ENCODE measurements at places on chromosomes 16 and 17.
A peak's percentile ranks its signal among the peaks of the same experiment; 100 is the strongest.

DNA sequence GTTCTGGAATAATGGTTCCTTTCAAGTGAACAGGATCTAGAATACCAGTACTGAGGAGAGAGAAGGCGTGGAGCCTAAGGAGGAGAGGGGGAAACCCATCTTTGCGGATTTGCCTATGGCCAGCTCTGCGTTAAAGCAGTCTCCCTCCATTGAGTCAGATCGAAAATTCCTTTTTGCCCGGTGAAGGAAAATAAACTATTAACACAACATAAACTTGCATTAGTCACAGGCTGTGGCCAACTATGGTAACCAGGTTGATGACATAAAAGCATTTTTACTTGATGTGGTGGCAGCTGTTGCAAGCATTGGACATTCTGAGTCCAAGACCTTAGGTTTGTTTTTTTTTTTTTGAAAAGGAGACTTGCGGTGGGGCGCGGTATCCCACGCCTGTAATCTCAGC lies 8.9 kb downstream of the LDAF1 start:
- no peak for DNase-seq

GRCh38 chr16:83138976-83139690 lies 512.4 kb downstream of the CDH13 start:
- no peak for DNase-seq

- no peak for DNase-seq
Measured at GRCh38 chr17:80339118-80339517, 75.8 kb upstream of the ENDOV start.

GRCh38 chr16:9527976-9528375 lies 436.5 kb downstream of the HAPSTR1 start:
- no peak for DNase-seq

- DNase-seq = no peak
Measured at GRCh38 chr17:64133546-64134215, 3.7 kb upstream of the ERN1 start.

DNA sequence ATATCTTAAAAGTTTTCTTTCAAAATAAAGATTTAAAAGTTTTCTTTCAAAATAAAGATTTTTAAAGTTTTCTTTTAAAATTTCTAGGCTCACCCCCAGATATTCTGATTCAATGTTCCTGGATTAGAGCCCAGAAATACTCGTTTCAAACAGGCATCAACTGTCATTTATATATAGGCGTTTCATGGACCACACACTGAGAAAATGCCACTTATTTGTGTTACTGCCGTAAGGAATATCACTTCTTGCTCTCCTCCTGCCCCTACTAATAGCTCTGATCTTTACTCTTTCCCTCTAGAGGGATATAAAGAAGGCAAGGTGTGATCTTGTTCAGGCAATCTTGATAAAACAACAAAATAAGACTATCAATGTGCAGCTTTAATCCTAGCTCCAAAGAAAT lies 1324.1 kb downstream of the CDH8 start:
- DNase-seq = no peak

DNA sequence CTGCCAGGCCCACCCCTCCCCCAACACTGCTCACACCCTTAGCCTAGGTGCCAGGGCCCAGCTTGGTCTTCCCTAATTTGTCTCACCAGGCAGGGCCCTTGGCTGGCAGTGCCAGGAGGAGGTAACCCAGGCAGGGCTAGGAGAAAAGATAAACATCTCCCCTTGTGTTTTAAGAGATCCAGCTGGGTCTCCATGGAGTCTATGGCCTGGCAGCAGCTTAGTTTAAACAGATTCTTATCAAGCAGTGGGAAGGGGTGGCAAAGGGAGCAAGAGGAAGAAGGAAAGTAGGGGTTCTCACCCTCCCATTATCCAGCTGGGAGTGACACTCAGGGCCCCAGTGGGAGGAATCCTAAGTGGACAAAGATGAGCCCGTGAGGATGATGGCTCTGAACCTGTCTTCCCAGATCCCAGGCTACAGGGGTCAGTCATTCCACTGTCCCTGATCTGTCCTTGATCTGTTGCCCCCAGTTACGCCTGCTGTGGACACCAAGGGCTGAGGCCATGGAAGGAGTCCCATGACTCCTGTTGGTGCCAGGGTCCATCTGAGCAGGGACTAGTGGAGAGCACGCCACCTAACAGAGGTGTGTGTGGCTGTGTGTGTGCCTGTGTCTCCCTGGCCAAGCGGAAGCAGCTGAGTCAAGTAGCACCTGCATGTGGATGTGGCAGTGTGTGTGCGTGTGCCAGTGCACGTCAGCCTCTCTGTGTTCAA lies 47.4 kb upstream of the MEIOC start:
- DNase-seq = no peak

DNA sequence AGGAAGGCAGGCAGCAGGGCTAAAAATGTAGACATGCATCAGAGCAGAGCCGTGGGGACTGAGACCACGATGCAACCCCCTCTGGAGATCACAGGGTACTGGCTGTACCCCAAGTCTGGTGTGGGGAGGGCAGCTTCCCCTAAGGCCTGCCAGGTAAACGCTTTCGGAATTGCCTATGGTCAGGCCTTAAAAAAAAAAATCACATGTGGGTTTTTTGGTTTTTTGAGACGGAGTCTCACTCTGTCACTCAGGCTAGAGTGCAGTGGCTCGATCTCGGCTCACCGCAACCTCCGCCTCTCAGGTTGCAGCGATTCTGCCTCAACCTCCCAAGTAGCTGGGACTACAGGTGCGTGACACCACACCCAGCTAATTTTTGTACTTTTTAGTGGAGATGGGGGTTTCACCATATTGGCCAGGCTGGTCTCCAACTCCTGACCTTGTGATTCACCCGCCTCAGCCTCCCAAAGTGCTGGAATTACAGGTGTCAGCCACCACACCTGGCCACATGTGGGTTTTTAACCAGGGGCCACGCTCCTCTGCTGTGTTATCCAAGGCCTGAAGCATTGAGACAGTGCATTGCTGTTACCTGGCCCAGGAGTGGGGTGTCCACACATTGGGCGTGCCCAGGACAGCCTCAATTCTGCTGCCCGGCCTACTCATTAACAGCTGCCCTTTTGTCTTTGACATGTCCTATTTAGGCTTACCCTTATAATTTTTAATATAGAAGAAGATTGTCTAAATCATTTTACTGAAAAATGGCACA lies 50.4 kb downstream of the LITAF start:
- DNase-seq = no peak

GRCh38 chr16:8931859-8932258 lies 31.8 kb downstream of the USP7 start:
- DNase-seq = peak; percentile 41

- DNase-seq = no peak
Measured at GRCh38 chr17:15270628-15271381, 5.7 kb upstream of the PMP22 start.

DNA sequence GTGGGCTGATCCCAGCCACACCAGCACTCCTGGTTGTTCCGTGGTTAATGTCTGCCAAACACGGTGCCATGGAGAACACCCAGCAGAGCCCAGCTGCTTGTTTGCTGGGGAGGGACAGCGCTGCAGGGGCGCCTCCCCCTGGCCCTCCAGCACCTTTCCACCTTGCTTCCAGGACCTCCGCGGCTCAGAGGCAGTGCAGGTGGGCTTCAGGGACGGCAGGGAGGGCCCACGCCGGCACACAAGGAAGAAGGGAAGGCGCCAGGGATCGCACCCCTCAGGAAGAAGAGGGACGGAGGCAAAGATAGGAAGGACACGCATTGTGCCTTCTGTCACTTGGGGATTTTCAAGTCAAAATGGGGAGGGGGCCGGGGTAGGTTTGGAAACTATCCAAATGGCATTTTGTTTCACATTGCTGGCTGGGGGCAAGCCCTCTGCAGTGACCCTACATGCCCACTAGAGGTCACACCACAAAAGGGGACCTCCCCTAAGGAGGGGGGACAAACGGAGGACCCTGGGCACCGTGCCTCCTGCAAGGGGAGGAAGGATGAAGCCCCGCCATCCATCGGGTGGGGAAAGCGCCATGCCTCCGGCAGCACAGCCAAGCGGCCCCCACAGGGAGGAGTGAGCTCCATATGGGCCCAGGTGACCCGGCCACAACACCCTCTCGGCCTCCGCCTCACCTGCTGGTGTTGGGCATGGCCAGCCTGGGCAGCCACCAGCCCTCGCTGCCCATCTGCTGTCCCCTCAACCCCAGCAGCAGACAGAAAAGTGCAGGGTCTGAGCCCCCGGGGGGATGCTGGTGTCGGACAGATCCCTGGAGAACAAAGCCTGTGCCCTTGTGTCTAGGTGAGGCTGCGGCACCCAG lies 7.5 kb upstream of the C16orf95 start:
- peak; percentile 27 for DNase-seq

DNA sequence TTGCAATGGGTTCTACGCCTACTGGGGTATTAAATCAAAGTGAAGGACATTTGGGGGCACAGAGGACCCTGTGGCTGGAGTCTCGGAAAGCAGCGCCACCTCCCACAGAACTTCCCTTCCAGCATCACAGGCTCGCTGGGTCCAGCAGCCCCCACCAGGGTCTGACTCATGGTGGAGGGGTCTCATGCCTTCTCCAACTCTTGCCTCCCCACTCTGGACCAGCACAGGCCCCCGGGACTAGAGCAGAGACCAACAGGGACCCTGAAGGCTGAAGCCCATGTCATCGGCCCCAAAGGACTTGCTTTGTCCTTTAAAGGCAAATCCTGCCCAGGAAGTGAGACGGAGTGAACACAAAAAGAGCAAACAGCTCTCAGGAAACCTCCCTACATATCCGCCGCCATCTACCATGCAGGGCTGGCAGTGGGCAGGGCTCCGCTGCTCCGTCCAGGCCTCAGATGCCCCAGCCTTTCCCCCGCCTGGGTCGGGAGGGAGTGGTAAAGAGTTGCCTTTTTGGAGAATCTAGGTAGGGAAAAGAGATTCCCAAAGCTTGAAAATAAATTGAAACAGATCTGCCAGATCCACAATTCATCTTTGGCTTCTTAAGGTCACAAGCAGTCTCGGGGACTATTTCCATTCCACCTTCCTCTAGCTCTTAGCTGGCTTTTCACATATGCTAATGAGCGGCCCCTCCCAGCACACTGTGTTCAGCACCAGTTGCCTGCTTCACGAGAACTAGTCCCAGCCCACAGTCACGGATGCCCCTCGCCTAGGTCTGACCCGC lies 2.1 kb upstream of the GPRC5C start:
- DNase-seq = no peak

- DNase-seq = no peak
Measured at GRCh38 chr16:74556375-74556922, 50.5 kb downstream of the GLG1 start.

- DNase-seq = peak; percentile 6
Measured at GRCh38 chr16:19389246-19389645, 28.4 kb upstream of the TMC5 start.

DNA sequence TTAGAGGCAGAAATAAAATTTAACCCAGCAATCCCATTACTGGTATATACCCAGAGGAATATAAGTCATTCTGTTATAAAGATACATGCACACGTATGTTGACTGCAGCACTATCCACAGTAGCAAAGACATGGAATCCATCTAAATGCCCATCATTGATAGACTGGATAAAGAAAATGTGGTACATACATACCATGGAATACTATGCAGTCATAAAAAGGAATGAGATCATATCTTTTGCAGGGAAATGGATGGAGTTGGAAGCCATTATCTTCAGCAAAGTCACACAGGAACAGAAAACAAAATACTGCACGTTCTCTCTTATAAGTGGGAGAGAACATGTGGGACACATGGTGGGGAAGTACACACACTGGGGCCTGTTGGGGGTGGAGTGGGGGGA lies 23.1 kb downstream of the SSH2 start:
- no peak for DNase-seq

GRCh38 chr17:30368912-30369720 lies 9.6 kb upstream of the CPD start:
- DNase-seq = no peak

DNA sequence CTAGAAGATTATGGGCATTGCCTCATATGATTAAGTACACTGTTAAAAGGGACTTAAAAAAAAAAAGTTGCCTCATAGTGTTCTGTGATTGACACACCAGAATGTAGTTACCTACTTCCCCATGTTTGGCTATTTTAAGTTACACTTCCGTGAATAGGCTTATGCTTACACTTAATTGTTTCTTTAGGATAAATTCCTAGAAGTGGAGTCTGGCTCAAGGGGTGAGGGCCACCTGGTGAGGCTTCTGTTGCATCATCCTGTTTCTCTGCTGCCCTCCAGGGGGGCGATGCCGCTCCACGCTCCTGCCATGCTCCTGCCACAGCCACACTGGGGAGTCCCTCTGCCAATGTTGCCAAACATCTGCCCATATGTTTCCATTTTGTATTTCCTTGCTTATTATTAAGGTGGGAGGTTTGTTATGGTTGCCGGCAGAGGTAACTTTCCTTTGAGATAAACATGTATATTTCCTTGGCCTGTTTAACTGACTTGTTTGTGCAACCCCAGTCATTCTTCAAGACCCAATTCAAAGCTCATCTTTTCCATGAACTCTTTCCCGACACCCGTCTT lies 73.1 kb downstream of the KSR1 start:
- DNase-seq = no peak

GRCh38 chr16:73396556-73396955 lies 348.6 kb upstream of the ZFHX3 start:
- no peak for DNase-seq

GRCh38 chr17:48755356-48755755 lies 26.8 kb upstream of the HOXB13 start:
- no peak for DNase-seq

DNA sequence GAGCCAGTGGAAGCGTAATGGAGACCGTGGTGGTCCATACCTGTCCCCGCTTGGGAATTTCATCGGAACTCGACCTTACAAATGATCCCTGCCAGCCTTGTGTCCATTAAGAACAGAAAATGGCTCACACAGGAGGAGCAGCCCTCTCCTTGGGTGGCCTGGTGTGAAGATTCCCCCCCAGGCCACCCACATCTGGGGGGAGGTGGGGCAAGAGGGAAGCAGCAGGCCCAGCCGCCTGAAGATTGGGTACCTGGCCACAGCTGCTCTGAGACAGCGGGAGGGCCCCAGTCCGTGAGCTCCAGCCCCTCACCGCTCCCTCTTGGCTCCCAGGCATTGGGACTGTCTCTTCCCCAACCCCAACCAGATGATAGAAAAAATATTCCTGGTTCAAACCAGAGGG lies 277.8 kb upstream of the FOXF1 start:
- no peak for DNase-seq

- DNase-seq = no peak
Measured at GRCh38 chr17:65202844-65203571, 65.8 kb downstream of the RGS9 start.

GRCh38 chr17:28181568-28181967 lies 137.4 kb upstream of the TMEM97 start:
- DNase-seq = no peak

DNA sequence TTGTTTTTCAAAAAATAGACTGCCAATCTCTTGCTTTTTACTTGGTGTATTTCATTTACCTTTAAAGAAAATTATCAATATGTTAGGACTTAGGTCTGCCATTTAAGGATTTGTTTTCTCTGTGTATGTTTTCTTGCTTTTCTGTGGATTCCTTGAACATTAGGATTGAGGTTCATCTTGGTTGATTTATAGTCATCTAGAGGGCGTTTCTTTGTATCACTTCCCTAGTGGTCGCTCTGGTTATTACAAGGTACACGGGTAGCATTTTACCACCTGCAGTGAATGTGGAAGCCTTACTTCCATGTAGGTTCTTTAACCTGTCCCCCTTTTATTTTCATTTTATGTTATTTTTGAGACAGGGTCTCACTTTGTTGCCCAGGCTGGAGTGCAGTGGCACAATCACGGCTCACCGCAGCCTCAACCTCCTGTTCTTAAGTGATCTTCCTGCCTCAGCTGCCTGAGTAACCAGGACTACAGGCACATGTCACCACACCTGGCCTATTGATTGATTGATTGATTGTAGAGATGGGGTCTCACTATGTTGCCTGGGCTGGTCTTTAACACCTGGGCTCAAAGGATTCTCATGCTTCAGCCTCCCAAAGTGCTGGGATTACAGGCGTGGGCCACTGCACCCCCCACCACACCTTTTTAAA lies 35.2 kb upstream of the CBX4 start:
- no peak for DNase-seq

GRCh38 chr16:2987286-2987685 lies 7.0 kb upstream of the PKMYT1 start:
- DNase-seq = no peak
